ENCODE measurements at places on chromosomes 2 and 18.
A peak's percentile ranks its signal among the peaks of the same experiment; 100 is the strongest.

DNA sequence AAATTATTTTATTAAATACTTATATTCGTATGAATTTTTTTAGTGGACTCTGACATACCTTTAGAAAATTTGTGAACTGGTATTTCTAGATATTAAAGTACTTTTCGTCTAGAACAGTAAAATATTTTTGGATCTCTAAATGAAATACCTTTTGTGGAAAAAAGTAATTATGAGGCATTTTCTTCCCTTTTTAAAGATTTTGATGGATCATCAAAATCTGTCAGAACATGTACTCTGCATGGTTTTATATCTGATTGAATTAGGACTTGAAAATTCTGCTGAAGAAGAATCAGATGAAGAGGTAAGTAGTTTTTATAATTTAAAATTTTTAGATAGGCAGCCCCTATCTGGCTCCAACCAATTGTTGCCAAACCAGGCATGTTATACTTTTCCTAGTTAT, 118.8 kb downstream of the UBR3 start:
- DNase-seq = no peak

DNA sequence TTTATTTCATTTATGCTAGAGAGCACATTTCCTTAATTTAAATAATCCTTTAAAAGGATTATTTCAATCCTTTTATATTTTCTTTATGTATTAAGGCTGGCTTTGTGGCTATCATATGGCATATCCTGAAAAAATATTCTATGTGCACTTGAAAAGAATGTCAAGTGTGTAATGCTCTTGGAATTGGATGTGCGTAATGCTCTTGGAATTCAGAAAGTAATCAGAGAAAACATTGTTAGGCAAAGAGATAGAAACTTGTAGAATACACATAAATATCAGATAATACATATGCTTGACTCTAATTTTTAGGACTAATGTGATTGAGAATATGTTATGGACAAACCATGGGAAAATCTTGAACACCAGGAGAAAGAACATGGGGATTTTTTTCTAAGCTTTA, 197.5 kb upstream of the COL3A1 start:
- DNase-seq = peak; percentile 85

GRCh38 chr18:55633032-55633431, 45.0 kb upstream of the TCF4 start:
- peak; percentile 17 for DNase-seq

- DNase-seq = no peak
Observed at GRCh38 chr18:36107477-36107876, 21.7 kb downstream of the SLC39A6 start.

- no peak for DNase-seq
Observed at GRCh38 chr2:233406865-233407264, 52.6 kb downstream of the DGKD start.

DNA sequence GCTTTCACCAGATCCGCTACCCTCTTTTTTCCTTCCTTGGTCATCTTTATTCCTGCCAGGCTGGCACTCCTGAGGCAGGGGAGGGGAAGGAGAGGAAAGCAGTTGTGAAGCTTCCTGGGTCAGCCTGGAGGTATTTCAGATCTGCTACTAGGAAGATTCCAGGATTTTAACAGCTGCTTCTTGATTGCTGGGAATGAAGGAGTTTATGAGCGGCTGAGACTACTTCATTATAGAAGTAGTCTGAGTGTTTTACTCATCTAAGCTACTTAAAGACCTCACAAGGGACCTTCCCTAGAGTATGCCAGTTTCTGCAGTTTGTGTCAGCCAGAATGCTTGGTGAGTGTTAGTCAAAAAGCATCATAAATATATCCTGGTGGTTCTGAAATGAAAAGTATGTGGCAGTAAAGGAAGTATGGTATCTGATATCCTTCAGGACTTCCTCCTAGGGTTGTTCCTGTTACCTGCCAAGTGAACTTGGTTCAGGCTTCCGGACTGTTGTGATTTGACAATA, 1.9 kb downstream of the TANC1 start:
- no peak for DNase-seq

GRCh38 chr2:227267410-227268115, 57.5 kb upstream of the MFF start:
- DNase-seq = no peak

GRCh38 chr2:98468621-98469236, 24.1 kb downstream of the INPP4A start:
- peak; percentile 55 for DNase-seq

DNA sequence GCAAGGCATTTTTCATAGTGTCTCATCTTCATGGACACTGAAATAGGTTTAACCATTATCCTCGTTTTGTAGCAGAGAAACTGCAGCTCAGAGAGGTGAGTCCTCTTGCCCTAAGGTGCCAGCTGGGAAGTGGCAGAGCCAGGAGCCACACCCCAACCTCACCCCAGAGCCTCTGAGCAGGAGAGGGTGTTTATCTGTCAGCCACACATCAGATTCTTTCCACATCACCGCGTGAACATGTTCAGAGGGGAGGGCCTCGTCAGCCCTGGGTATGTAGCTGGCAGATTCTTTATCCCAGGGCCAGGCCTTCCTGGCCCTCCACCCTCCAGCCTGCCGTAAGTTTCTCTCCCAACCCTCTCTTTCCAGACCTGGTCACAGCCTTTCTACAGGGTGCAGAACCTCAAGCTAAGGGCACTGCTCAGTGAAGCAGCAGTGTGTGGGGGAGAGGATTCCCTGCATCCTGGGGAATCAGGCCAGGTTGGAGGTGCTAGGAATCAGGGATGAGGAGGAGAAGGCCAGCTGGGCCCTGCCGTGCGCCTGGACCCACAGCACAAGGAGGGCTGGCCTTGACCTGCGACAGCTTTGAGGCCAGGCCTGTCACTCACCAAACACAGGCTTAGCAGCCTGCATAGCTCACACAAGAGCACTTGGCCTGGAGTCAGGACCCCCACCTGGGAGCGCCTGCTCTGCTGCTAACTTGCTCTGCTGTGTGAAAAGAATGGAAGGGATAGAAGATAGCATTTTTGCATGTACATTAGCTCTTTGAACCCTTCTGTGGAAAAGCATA, 111.3 kb upstream of the MCFD2 start:
- DNase-seq = peak; percentile 68

- no peak for DNase-seq
Observed at GRCh38 chr2:115034801-115035200, 592.4 kb downstream of the DPP10 start.

GRCh38 chr2:28958689-28959088, 22.4 kb upstream of the TOGARAM2 start:
- peak; percentile 65 for DNase-seq

DNA sequence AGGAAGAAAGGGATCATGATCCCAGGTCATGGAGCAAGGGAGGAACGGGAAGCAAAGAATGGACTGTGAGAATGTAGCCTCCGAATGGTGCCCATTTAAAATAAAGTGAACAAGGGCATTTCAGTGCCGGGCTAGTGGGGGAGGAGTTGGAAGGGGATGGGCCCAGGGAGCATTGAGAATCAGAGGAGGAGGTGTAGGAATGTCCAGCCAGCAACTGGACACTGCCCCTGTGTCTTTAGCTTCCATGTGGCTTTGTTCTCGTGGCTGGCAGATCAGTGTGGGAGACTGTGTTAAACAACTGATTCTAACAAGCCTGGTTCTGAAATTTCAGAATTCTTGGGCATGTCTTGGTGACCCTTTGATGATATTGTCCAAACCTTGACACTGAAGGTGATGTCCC, 1.4 kb upstream of the RNF103 start:
- no peak for DNase-seq

DNA sequence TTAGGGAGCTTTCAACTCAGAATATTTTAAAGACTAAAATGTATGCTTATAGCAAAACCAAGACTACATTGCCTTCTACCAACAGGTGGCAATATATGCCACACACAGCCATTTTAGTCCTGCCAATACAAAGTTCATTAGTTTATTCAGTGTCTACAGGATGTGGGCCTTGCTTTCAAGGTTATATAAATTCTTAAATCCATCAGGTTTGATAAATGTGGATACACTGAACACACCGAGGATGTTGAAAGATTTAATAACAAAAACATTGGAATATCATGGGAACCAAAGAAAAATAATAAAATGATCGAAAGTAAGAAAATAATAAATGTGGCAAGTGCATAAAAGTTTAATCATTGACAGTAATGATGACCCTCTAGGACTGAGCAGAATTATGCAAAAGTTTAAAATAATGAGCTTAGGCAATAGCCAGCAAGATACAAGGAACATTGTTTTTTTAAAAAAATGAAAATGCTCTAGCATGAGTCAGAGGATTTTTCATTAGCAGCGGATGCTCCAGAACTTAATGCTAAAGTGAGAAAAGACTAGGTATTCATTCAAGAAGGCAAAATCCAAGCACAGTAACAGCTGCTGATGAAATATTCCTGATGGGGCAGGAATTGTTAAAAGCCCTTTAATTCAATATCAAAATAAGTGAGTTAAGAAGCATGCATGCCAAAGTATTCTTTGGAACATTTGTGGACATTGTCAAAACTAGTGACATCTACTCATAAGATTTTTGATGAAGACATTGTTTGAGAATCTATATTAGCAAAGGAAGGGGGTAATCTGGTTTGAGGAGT, 14.2 kb downstream of the SCN9A start:
- DNase-seq = peak; percentile 22

GRCh38 chr2:235937087-235937486, 231.1 kb downstream of the GBX2 start:
- DNase-seq = no peak

DNA sequence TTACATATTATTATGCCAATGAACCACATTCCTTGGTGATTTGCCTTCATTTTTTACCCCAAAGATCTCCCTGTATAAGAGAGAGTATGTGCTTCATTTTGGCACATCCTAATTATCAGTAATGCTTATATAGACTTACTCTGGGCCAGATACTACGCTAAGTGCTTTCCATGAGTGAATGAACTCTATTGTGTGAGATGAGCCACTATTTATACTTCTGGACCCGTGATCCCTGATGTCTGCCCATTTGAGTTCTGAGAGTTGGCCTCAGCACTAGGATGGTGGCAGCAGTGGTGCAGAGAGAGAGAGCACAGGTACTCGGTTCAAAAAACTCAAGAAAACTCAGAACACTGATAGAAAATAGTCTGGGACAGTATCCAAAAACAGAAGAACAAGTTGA, 17.4 kb upstream of the KCMF1 start:
- no peak for DNase-seq

DNA sequence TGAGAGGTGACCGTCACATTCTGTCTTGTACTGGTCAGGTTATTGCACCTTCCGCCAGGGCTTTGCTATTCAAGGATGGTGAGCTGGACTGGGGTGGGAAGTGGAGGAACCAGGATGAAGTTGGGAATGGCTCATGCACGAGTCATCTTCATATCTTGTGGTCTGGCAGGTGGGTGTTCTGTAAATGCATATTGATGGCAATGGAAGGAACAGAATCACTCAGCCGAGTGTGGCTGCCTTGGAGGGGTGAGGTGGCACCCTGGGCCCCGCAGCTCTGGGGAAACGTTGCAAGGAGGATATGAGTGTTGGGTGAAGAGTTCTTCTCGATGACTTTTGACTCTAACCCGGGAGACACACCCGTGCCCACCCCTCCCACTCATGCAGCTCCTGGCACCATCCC, 1.2 kb downstream of the NEU2 start:
- peak; percentile 55 for DNase-seq

GRCh38 chr2:67219651-67220050, 177.5 kb upstream of the ETAA1 start:
- DNase-seq = no peak

DNA sequence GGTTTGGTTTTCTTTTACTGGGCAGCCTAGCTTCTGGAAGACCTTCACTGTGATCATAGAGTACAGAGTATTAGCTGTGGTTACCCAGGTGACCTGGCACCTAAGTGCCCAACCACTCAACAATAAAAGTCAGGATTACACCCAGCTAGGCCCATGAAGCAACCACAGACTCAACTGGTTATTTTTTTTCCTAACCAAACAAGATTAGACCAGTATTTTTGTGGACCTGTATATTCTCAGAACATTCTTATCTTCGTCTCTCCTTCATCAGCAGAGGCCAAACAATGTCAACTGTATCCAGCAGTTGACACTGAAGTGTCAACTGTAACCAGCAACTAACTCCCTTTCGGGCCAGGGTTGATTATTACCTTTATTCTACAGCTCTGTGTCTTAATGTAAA, 289.2 kb upstream of the SLC39A10 start:
- no peak for DNase-seq

GRCh38 chr2:86274265-86274917, 63.0 kb downstream of the REEP1 start:
- peak; percentile 67 for DNase-seq

DNA sequence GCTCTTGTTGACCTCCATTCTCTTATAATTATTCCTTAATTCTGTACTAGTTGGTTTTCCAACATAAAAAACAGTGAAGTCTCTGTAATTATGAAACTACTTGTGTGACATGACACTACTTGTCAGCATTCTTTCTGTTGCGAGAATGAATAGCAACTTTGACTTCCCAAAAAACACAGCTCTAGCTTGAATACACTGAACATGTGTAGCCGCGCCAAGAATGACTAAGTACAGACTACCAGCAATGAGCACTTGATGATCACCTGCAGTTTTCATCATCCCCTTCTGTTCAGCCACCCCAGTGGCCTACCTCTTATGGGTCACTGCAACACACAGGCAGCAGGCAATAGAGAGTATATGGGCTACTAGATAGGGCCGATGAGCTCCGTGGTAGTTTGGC, 229.3 kb downstream of the TGIF1 start:
- DNase-seq = no peak

- no peak for DNase-seq
Observed at GRCh38 chr2:5538772-5539171, 153.4 kb upstream of the SOX11 start.

DNA sequence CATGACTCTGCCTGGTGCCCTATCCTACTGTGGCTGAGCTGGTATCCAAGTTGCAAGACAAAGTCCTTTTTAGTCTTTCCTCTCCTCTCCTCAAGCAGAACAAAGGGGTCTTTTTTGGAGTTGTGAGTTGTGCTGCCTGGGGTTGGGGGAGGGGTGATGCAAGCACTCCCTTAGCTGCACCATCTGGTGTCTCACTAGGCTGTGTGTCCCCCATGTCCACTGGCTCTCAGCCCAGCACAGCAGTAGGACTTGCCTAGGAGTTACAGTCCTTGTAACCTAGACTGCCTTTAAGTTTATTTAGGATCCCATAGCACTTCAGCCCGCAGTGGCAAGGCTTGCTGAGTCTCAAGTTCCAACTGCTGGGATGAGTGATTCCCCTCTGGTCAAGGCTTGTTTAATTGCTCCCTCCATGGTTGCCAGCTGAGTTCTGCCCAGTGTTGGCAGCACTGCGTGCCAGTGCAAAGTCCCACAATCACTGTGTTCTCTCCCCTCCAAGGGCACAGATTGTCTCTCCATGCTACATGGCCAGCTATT, 13.2 kb upstream of the ILKAP start:
- DNase-seq = no peak

- DNase-seq = peak; percentile 20
Observed at GRCh38 chr2:21819454-21819853, 695.7 kb downstream of the TDRD15 start.

GRCh38 chr2:240902615-240903041, 3.5 kb upstream of the CROCC2 start:
- DNase-seq = no peak

DNA sequence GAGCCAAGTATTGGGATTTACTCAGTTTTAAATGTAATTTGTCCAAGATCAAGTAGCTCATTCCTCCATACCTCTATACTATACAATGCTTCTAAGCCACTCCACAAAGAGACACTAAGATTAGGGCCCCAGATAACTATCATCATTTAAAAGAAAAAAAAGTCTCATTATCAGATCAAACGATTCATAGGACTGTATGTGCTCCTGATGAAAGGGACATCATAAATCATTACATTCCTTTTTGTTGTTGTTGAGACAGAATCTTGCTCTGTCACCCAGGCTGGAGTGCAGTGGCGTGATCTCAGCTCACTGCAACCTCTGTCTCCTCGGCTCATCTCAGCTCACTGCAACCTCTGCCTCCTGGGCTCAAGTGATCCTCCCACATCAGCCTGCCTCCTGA, 2.2 kb upstream of the SLC3A1 start:
- peak; percentile 47 for DNase-seq
